ENCODE measurements at places on chromosomes 13 and 19. TPM values are rescaled to one million over a fixed set of nuclear protein-coding genes. Genes with fewer than 3 reads are reported as not detected.

The KIR2DL1 gene
- polyA plus RNA-seq = not detected

The FFAR3 gene
- polyA plus RNA-seq = not detected

The SH2D3A gene
- 0.35 TPM for polyA plus RNA-seq

The SUCLA2 gene
- polyA plus RNA-seq = 29.7 TPM

DNA sequence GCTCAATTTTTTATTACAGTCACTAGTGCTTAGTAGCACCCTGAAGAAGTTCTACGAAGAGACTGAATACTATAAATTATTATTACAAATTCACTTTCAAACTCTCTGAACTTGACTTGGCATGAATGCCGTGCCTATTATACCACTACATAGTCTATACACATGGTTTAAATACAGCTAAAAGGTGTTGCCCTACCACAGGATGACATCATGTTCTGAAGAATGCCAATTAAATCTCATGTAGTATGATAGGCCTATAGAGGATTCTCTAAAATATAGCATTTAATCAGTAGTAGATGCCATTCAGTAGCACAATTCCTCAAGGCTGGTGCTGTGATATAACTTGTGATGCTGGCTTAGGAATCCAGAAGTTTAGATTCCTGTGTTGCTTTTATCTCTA lies 16.7 kb upstream of the POSTN start:
- no peaks in the 10 kb centered on the region for H3K36me3 ChIP-seq
- DNase-seq = no peak
- H3K27me3 ChIP-seq = no peaks in the 10 kb centered on the region
